ENCODE measurements at places on chromosomes 1 and 21.
A peak's percentile ranks its signal among the peaks of the same experiment; 100 is the strongest.

- DNase-seq = no peak
Observed at GRCh38 chr1:246969621-246970020, 37.9 kb upstream of the AHCTF1 start.

- DNase-seq = peak; percentile 31
Observed at GRCh38 chr1:213244664-213245091, 193.6 kb downstream of the RPS6KC1 start.

GRCh38 chr1:18154430-18155194, 47.0 kb downstream of the IGSF21 start:
- DNase-seq = no peak

DNA sequence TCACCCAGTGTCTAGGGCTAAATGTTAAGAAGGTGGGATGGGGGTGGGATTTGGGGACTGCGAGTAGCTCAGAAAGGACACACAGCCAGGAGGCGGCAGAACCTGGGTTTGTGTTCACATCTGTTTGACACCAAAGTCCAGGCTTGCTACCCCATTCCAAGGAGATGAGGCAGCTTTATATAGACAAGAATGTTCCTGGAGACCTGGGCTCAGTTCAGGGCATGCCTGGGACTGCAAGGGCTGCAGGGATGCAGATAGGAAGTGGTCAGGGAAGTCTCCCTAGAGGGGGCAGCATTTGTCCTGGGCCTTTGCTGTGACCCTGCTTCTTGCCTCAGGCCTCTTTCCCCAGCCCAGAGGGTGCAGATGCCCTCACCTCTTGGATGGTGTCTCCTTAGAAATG, 16.3 kb downstream of the PADI3 start:
- no peak for DNase-seq

DNA sequence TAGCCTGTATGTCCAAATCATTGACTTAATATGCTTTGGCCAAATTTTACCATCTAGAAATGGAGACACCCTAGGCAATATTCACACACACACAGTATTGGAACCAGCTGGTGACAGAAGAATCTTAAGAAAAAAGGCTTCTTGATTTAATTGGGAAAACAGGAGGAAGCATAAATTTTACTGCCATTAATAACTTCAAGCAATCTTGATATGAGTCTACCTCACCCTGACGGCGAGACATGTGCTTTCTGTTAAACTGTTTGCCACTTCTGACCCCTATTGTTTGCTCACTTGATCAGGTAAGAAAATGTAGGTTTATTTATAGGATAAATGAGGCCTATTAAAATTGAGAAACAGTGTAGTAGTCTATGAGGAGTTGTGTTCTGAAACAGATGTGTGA, 73.2 kb downstream of the KIFAP3 start:
- DNase-seq = no peak

DNA sequence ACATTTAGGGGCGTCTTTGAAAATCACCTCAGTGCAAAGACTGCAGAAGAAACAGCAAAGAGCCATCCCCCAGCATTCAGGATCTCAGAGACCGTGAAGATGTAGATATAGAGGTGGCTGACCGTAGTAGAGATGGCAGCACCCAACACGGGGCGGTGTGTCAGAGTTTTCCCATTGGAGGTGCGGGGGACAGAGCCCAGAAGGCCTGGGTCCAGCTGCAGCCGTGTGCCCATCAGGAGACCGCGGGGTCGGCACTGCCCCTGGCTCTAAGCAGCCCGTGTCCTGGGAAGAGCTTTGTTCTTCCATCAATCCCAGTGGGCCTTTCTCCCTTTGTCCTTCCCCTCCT, 1.1 kb downstream of the GABRD start:
- no peak for DNase-seq

- no peak for DNase-seq
Observed at GRCh38 chr1:224589006-224589405, 27.1 kb upstream of the CNIH3 start.

- DNase-seq = no peak
Observed at GRCh38 chr1:43383449-43383848, 6.2 kb downstream of the MED8 start.

DNA sequence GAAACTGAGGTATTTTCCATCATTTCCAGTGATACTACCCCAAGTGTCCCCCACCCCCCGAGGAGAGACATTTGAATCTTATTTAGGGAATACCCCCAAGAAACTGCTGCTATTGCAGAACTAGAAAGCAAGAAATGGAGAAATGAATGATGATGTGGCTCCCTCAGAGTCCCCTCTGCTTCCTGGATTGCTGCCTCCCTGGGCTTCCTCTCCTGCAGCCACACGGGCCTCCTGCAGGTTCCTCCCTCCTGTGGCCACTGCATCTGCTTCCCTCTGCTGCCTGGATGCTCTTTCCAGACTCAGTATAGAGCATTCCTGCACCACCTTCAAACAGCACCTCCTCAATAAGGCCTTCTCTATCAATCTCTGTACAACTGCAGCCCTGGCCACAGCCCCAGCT, 69.3 kb downstream of the SLC25A24 start:
- peak; percentile 54 for DNase-seq

DNA sequence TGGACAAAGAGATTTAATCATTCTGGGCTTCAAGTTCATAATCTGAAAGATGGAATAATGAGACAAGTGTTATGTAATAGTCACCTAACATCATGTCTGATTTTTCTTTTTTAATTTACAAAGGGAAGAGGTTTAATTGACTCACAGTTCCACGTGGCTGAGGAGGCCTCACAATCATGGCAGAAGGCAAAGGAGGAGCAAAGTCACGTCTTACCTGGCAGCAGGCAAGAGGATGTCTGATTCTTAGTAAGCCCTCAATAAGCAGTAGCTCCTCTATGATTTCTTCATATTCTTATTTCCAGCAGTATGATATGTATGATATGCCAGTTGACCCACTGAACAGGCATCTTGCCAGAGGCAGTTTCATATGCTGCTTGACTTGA, 152.7 kb downstream of the S1PR1 start:
- no peak for DNase-seq

GRCh38 chr1:54819733-54820132, 18.6 kb upstream of the TTC22 start:
- no peak for DNase-seq

DNA sequence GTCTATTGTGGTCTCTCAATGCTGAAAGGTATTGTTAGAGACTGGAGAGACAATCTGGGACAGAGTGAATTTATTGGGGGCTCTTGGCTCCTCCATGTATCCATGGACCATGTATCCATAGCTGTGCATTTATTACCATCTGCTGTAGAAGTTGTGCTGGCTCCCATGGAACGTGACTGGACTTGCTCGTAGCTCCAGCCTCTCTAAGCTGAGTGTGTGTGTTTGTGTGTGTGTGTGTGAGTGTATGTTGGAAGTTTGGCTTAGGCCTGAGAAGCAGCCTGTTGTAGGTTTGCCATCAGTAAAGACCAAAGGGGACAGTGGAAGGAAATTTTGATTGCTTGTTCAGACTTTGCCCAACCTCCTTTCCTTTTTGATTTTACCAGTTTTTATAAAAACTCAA, 105.7 kb upstream of the USP24 start:
- no peak for DNase-seq

DNA sequence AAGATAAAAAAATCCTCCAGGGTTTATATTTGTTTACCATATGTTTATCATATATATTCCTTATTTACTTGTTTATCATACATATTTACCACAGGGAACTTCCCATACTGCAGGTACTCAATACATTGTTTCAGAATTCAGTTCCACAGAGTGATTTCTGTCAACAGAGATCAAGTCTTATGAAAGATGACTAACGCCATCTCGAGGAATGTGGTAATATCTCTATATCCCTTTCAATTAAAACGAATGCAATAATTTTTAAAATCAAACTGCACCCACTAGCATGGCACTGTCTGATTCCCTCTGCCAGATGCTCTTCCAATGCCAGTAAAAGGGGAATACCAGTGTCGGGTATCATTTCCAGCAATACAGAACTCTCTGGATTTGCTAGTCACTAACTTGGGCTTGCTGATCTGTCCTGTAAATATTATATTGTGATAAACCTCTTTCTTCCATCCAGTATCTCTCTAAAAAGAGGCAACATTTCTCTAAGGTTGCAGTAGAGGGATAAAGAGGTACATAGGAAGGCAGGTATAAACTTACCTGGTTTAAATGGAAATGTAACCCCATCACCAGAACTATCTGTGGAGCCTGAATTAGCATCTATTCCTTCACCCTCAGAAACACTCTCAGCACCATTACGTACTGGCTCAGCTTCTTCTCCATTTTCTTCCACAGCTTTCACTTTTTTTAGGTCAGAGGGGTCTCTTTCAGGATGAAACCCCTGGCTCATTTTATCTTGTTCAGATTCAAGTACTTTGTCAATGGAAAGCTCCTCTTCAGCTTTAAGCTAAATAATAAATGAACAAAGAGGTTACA, 112.3 kb upstream of the HP1BP3 start:
- no peak for DNase-seq

DNA sequence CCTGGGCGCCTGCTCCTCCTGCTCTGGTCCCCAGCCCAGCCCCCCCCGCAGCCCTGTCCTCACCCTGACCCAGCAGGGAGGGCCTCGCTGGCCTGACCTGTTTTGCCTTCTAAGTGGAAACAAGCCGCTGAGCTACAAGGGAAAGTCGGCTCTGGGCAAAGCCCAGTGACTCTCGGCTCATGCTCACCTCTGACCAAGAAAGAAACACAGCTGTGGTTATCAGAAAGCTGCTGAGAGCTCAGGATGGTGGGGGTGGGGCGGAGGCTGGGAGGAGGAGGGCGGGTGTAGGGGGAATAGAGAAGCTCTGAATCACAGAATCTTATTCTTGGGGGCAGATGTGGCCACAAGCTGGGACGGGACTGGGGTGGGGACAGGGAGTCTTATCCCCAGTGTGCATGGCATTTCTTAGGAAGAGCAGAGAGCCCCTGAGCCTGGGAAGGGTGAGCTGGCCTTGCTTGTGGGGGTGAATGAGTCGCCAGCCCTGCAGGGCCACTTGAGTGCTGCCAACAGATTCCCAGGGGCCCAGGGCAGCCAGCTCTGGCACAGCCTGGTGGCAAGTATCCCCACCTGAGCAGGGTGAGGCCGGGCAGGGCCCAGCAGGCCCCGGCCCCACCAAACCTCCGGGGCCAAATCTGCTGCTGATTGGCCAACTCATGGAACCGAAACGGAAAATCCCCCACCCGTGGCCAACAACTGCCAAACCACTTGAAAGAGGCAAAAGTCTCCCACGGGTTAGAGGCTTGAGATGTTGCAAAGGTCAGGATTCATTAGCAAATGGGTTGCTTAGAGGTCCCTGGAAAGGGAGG, 120.6 kb downstream of the SPSB1 start:
- DNase-seq = peak; percentile 30

- DNase-seq = no peak
Observed at GRCh38 chr1:25990702-25991395, 7.0 kb downstream of the PAFAH2 start.

DNA sequence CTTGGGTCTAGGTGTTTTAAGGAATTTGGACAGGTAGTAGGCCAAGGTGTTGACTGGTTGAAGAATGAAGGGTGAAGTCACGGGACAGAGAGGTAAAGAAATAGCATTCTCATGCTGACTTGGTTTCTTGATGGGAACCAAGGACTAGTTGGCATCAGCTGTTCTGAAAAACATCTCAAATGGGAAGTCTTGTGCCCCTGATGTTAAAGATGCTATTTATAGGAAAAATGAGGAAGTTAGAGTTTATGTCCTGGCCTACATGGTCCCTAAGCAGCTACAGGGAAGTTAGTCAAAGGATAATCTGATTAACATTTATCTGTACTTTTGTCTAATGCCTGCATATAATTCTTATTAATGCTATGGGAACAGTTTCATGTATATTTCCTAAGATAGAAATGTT, 262.4 kb downstream of the HHIPL2 start:
- DNase-seq = peak; percentile 45

DNA sequence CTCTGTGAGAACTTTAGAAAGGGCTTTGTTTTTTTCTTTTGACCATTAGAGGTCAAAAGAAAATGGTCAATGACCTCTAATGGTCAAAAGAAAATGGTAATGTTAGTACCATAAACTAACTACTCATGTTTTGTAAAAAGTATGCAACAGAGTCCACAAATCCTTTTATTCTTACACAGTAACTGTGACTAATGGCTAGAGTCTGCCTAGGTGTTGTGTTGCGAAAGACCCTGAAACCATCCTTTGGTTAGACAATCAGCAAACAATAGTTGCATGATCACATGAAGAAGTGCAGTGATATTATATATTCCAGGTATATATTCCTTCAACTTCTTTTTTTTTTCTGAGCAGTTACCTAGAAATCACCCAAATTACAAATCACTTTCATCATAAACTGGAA, 40.9 kb downstream of the NEGR1 start:
- DNase-seq = no peak

DNA sequence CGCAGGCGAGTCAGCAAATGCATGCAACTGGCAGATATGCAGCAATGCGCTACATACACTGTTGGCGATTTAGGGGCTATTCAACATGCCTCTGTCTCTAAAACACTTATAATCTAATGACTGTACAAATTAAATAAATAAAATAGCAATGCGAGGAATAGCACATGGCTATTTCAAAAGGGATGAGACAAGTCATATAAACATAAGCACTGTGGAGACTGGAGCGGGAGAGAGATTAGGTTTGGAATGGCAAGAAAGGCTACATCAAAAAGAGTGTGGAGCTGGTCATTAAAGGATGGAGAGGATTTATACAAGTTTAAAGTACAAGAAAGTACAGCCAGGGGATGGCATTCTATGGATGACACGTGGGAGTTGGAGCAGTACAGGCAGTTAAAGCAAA, 523.5 kb upstream of the CAMK1G start:
- DNase-seq = no peak

DNA sequence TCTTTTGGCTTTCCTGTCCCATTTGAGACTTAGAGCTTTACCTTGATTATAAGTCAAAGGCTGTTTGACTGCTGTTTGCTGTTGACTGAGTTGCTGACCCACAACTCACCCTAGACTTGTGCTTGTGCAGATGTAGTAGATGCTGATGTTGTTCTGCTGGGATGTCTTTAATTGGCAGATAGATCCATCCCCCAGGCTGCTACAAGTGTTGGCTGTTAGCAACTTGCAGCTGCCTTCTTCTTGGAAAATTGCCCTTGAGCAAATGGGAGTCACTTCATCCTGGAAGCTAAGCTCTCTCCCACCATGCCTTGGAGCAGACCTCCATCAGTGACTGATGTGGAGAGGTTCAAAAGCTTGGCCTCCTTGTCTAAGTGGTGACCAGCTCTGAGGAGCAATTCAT, 139.3 kb upstream of the KIAA0040 start:
- DNase-seq = no peak

DNA sequence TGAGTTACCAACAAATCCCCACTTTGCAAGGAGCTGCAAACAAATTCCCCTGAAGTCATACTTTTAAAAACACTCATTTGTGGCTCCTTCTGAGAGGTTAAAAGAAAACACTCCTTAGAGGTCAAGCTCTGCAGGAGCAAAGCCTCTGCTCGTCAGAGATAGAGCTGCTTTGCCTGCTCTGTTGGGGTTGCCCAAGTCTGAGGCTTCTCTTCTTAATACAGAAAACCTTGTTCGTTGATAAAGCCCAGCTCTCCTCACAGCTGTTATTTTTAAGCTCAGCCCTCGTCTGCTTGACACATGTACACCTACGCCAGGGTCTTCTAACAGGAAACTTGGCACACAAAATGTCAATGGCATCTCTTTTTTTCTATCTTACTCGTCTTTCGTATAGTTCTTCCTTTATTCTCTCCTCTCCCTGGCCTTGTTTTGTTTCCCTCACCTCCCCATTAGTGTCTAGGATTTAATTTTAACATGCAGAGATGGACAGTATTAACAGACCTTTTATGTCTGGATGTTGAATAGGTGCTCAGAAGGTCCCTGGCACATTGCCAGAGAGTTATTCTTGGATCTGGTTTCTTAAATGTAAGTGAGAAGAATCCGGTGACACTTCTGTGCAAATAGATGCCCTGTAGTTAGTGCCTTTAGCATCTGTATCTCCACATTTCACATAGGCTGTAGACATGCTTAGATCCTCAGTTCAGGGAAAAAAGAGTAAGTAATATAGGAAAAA, 86.0 kb downstream of the LRRC53 start:
- DNase-seq = no peak

GRCh38 chr1:164823486-164824279, 264.7 kb downstream of the PBX1 start:
- no peak for DNase-seq

All from inflammatory macrophage treated with lipopolysaccharide for 4 hours (primary cell).